ENCODE measurements at places on chromosomes 3 and 15.

DNA sequence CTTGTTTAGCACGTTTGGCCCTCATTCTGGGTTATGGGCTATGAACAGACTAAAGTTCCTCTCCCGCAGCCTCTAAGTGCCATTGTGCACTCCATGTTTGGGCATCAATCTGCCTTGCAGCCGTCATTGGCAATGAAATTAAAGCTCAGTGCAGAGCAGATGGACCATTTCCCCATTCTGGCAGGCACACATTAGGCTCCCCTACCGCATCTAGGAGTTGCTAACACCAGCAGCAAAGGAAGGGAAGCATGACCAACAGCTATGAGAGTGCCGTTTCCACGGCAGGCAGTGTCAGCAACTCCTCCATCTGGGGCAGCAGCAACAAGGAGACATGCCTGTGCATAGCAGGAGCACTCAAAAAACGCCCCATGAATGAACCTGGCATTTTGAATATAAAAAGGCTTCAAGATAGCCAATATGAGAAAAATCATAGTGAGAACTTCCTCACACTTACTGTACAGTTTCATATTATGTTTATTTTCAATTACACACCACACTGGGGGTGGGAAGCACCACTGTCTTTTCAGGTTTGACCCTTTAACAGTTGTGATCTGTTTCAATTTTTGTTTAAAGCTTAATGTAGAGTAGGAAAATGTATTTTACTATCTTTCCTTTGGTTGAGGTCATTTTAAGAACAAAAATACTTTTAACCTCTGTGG lies 218.7 kb downstream of the KCNMB2 start:
- no peak for DNase-seq

GRCh38 chr3:32601722-32602121 lies 31.1 kb upstream of the DYNC1LI1 start:
- no peak for DNase-seq

GRCh38 chr15:67396114-67396513 lies 124.8 kb upstream of the C15orf61 start:
- DNase-seq, result no peak

DNA sequence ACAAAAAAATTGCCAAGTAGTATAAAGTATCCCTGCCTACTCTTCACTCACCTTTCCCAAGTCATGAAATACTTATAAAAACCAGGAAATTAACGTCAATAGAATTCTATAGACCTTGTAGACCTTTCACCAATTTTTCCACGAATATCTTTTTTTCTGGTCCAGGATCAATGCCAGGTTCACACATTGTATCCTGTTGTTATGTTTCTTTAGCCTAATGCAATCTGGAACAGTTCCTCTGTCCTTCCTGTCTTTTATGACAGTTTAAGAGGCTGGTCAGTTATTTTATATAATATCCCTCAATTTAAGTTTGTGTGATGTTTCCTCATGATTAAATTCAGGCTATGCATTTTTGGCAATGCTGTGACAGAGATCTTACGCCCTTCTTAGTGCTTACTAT lies 63.2 kb upstream of the MAGI1 start:
- no peak for DNase-seq

- no peak for DNase-seq
These were observed 11.3 kb upstream of the KNL1 start for GRCh38 chr15:40582726-40583246.

GRCh38 chr3:8656240-8656639 lies 11.6 kb upstream of the SSUH2 start:
- no peak for DNase-seq

- peak; percentile 82 for DNase-seq
These were observed 1560.4 kb downstream of the OTOL1 start for GRCh38 chr3:163056874-163057497.

DNA sequence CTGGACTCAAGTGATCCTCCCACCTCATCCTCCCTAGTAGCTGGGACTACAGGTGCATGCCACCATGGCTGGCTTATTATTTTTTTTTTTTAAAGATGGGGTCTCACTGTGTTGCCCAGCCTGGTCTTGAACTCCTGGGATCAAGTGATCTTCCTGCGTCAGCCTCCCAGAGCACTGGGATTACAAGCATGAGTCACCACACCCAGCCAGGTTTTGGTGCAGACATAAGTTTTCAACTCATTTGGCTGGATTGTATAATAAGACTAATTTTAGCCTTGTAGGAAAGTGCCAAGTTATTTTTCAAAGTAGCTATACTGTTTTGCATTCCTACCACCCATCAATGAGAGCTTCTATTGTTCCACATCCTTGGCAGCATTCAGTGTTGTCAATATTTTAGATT lies 32.1 kb downstream of the BUB1B start:
- no peak for DNase-seq

DNA sequence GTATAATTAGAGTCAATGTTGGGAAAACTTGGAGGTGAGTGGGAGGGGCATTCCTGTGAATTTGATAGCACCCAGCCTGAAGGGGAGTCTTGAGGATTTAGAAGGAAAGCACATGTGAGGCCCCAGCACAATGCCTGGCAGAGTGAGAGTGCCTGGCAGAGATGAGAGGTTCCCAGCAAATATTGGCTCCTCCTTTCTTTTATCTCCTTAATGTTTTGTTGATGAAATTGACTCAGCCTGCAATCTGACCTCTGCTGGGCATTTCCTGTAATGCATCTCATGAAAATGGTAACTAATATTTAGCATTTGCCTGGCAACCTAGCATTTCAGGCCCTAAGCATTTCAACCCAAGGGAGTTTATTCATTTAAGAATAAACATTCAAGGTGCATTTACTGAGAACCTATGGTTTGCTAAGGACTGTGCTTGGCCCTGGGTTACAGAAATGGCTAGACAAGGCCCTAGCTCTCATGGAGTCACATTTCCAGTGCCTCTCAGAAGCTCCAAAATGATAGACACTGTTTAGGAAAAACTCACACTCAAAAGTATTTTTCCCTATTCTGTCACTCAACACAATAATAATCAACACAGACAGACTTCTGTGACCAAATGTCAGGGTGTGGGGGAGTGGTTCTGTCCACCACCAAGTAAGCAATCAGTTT lies 19.0 kb downstream of the PDHB start:
- DNase-seq, result peak; percentile 73

DNA sequence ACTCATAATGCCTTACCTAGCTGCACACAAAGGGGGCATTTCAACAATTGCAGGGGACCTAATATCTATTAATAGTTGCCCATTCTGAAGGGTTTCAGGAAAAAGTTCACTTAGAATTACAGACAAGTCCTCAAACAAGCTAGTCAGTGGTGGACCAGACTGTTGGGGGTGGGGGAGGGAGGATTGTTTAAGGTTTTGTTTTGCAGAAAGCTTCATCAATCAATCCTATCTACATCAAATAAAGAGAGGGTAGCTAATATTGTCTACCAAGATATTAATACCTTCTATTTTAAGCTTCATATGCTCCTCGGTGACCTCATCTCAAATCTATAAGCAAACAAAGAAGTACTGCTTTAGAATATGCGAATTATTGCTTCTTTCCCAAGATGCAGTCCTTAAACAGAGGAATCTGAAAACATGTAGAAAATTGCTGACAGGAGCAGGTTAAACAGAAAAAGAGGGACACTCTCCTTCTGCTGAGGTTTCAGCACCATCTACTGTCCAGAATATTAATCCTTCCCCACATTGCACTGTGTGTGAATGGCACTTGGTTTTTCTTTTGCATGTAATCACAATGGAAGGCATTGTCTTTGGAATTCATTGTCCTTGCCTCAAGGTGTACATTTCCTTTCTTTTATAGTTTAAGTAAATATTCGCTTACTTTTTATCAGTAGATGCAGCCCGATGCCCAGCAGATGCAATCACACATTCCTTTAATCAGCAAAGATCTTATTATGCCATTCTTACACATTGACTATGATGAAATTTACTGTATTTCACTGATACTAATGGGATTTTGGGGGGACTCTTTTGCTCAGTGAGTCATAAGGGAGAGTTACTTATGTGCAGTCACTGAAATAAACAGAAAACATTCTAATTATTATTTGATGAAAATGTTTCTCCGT lies 94.7 kb downstream of the IL5RA start:
- peak; percentile 79 for DNase-seq

DNA sequence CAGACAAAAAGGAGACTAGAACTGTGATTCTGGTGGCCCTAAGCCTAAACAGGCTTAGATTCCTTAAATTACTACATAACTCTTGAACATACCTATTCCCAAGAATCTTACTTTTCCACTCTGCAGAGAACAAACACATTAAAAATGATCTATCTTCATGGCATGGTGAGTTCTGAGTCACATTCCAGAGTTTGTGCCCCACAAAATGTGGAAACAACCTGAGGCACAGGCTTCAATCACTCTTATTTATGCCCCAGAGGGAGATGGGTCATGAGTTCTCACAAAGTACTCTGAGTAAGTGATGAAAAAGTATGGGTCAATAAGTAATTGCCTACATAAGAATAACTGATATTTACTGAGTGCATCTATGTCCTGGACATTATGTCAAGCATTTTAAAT lies 137.5 kb upstream of the SLC2A2 start:
- no peak for DNase-seq

GRCh38 chr3:38650248-38650951 lies 913 bp upstream of the SCN5A start:
- peak; percentile 7 for DNase-seq

- no peak for DNase-seq
These were observed 314.5 kb downstream of the TIGIT start for GRCh38 chr3:114608293-114608692.

GRCh38 chr3:35745802-35746484 lies 106.6 kb downstream of the ARPP21 start:
- DNase-seq, result no peak

DNA sequence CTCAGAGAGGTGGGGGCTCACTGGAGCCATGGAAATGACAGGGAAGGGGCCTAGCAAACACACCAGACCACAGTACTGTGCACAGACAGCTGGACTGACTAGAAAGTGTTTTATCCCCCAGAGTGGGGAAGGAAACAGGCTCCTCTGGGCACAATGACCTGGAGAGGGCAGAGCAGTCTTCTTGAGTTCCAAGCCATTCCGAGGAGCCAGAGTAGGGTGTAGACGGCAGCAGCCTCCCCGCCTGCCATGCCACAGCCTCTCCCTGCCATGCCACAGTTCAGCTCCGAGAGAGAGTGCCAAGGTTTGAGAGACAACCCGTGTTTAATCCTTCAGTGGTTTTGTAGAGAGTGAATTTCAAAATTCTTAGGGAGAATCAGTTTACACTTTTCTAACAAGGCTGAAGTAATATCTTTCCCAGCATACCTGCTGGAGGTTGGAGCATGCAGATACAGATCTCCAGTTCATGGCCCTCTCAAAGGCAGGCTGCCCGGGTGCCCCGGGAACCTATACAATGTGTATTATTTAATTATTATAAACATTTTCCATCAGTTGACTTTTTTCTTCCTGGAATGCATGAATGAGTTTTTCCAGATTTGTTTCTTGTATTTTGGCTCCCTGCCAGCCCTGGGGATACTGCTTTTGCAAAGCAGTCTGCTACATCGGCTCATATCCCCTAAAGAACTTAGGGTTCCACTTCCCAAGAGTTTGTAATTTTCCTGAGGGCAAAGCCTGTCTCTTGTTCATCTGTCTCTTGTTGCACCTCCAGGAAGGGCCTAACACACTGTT lies 3.2 kb downstream of the PODXL2 start:
- peak; percentile 46 for DNase-seq

DNA sequence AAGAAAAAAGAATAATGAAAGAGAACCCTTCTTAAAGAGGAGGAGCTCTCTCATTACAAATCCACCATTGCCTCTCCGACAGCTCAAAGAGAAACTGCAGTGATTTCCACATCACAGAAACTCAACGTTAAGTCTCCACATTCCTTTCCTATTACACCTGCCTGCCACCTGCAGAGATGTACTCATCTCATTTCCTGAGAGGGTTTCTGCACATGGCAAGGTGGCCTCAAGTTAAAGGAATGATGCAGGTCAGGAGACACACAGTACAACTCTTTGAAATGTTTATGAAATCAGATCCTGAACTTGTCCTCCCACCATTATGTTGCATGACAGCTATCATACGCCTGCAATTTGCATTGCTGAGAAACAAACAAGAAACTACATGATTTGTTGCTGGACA lies 458.4 kb upstream of the ADAMTS9 start:
- no peak for DNase-seq

DNA sequence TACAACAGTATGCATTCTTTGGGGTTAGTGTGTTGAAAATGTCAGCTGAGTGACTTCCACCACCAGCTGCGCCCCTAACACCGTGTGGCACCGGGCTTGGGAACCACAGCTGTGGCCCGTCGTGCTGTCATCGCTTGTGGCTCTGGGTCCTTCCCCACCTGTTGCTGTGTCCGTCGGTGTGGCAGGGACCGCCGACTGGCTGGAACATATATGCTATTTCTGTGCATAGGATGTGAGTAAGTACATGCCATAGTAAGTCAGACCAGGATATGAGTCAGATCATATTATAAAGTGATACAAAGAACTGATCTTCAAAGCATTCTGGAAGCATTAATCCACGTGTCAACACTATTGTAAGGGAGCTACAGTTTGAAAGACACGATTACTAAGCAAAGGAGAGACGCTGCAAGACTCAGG lies 31.9 kb downstream of the EHD4 start:
- DNase-seq, result no peak

GRCh38 chr3:41053220-41053619 lies 146.1 kb upstream of the CTNNB1 start:
- no peak for DNase-seq

DNA sequence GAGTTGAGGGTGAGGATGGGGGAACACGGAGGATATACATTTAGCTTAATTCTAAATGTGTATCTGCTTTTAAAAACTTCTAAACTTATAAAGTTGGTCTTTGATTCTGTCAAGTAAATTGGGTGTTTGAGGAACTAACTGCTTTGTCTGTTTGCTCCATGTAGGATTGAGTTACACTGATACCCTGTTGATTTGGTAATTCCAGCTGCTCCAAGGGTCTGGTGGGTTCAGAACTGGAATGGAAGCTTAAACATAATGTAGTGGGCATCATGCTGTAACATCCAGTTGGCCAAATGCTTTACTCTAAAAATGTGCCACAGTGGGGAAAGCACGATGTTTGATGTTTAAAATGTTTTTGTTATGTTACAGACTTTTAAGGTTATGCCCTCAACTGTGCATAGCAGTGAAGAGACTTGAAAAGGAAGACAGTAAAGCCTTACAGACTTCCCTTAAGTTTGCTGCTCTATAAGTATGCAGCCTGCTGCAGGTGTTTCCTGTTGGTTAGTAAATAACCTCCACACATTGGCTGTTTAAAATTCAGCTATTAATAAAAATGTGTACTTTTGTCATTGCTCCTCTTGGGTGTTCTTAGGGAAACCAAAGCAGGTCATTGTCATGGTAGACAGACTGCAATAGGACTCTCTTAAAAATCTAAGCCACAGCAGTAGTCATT lies 5.9 kb upstream of the EDEM1 start:
- DNase-seq, result no peak

Measured in NCI-H82 (cell line).